B cell (primary cell): ENCODE measurements at places on chromosomes 11 and 22. TPM values are rescaled to one million over a fixed set of nuclear protein-coding genes. Genes with fewer than 3 reads are reported as not detected.

DNA sequence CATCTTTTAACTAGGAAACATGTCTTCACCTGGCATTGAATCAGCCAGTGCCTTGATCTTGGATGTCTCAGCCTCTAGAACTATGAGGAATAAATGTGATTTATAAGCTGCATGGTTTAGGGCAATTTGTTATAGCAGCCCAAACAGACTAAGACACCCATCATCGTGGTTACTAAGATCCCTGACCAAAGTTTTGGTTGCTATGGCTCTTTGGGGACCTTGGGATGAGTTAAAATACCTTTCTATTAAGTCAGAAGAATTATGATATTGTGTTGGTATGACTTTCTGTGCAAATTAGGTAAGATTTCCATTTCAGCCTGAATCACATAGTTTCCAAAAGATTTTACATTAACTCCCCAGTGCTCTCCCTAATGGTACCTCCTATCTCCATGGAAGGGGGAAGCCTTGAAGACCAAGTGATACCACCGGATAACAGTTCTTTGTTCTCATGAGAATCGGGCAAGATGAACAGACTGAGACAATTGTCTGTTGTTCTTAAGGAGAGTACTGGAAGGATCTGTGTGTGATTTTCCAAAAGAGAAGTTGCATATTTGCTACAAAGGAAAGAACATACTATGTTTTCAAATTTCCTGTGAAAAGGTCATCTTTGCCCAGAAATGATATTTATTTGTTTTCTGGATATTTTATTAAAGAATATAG is 60.4 kb upstream of the UBASH3B start:
- DNase-seq: no peak

DNA sequence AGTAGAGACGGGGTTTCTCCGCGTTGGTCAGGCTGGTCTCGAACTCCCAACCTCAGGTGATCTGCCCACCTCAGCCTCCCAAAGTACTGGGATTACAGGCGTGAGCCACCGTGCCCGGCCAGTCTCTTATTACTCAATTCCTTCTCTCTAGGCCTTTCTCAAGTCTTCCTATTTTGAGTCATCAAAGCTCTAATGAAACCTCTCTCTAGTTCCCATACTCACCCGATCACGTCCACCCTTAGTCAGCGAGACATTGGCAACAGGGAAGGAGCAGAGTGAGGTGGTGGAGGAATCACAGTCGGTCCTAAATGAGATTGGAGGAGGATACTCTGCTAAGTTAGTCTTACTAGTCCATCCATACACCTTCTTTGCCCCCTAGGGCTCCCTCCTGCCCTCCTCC is 5.0 kb downstream of the BSCL2 start:
- DNase-seq: no peak

Gene GAL3ST1
- 0.46 TPM in 1 of 2 replicates, not detected in the other for total RNA-seq

DNA sequence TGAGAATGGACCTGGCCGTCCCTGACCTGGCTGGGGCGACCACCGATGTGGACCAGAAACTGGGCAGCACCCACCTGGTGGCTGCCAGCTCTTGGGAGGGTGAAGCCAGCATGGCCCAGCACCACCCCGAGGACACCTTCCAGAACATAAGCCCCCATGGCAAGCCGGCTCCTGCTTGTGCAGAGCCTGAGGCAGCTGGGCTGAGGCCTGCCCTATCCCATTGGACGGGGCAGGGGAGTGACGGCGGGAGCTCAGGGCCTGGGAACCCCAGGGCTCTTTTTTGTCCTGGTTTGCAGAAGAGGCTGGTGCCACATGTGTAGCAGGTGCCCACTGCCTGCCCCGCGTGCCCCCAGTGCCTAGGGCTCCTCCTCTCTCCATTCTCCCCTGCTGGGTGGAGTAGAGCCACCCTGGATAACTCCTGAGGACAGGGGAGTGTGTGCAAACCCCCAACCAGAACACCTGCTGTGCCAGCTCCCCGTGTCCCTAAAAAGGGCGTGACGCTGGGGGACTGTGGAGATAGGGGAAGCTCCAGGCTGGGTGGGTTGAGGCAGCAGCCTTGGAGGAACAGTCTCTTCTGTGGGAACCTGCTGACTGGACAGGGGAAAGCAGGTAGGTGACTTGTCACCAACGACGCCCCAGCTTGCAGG is 11.9 kb downstream of the DUSP8 start:
- peak; percentile 27 for DNase-seq

- no peak for DNase-seq
Observed at GRCh38 chr11:66546368-66546965, at the start of gene ACTN3. ACTN3 (plus strand) TSS chr11:66546903; CDS start chr11:66546938, 35 bp downstream.

- no peak for DNase-seq
Observed at GRCh38 chr11:7570938-7571521, 57.2 kb downstream of the PPFIBP2 start.

Gene APOBEC3A
- total RNA-seq: not detected in 2 replicates

Gene TYR
- not detected in 2 replicates for total RNA-seq

GRCh38 chr11:110187731-110188130 is 94.5 kb downstream of the ZC3H12C start:
- no peak for DNase-seq

Gene MRPL48
- 26.6 and 28.3 TPM in 2 replicates for total RNA-seq

- no peak for DNase-seq
Observed at GRCh38 chr11:104529213-104529612, 365.3 kb upstream of the PDGFD start.

GRCh38 chr11:976431-977160 is 50.9 kb downstream of the AP2A2 start:
- no peak for DNase-seq

Gene PLCB3
- 7.6 and 8.1 TPM in 2 replicates for total RNA-seq

DNA sequence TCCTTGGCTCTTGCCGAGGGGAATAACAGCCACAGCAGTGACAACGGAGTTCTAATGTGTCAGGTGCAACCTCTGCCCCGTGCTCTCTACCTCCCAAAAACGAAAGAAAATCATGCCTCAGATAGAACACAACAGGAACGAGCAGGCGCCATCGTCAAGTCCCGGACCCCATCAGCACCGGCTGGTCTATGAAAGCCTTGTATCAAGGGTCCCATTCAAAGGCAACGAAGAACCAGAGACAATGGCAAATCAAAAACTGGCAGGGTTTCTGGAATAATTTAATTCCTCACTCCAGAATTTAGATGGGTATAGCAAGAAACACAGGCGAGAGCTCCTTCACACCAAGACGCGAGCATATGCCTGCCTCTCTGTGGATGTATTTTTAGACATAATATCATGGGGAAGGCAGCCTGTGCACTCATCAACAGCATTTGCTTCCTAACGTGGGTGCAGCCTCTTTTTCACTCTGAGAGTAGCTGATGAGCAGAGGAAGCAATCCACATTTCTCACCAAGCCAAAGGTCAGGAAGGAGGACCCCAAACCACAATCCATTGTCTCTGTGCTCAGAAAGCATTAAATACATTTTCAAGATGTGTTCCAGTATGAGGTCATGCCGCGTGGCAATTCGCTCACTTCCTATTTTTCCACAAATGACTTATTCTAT is 193.4 kb upstream of the BLID start:
- no peak for DNase-seq

Gene MYBPC3
- total RNA-seq: 0.67 and 0.70 TPM in 2 replicates

DNA sequence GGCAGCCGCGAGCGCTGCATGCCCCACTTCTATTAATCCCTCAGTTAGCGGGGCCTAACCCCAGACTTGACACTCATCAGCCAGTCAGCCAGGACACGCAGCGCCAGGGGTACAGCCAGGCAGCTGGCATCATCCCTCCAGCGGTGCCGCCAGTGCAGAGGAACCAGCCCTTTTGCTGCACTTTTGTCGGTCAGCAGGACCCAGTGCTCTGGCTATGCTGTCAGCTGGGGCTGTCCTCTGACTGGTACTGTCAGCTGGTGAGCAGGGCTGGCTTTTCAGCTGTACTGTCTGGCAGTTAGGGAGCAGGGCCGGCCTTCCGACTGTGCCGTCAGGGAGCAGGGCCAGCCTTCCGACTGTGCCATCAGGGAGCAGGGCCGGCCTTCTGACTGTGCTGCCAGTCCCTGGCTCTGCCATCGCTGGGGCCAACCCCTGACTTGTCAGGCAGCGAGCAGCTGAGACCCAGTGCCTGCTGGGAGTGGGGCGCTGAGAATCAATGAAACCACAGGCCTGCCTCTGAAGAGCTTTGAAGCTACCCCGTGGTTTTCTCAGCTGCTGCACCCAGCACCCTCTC is 115.4 kb downstream of the KIAA1671 start:
- no peak for DNase-seq

Gene P2RX6
- total RNA-seq: 0.49 and 0.83 TPM in 2 replicates

GRCh38 chr11:34380696-34381095 is 22.9 kb upstream of the ABTB2 start:
- no peak for DNase-seq

Gene FAM83F
- total RNA-seq: 0.05 and 0.10 TPM in 2 replicates

- DNase-seq: no peak
Observed at GRCh38 chr22:29782061-29782845, 15.1 kb downstream of the UQCR10 start.

Gene UBASH3B
- total RNA-seq: 3.6 and 4.2 TPM in 2 replicates

GRCh38 chr11:28713850-28714249 is 605.7 kb downstream of the METTL15 start:
- no peak for DNase-seq

Gene GAL
- not detected in 2 replicates for total RNA-seq

Gene PDHX
- 25.8 and 35.4 TPM in 2 replicates for total RNA-seq

Gene APOL5
- total RNA-seq: not detected in 2 replicates

Gene EIF4G2
- total RNA-seq: 530 and 592 TPM in 2 replicates

Gene CNTF
- total RNA-seq: 4.8 and 5.9 TPM in 2 replicates

- DNase-seq: no peak
Observed at GRCh38 chr22:41906822-41907221, 8.1 kb downstream of the SHISA8 start.

DNA sequence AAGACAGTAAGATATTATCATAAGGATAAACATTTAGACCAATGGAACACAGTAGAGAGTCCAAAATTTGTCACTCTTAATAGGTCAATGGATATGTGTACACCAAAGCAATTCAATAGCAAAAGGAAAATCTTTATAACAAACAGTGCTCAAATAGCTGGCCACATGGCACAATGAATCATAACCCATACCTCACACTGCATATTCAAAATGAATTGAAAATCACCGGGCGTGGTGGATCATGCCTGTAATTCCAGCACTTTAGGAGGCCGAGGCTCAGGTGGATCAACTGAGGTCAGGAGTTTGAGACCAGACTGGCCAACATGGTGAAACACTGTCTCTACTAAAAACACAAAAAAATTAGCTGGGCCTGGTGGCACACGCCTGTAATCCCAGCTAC is 8.4 kb downstream of the SNX32 start:
- DNase-seq: no peak

Gene ANGPTL5
- total RNA-seq: not detected in 2 replicates

DNA sequence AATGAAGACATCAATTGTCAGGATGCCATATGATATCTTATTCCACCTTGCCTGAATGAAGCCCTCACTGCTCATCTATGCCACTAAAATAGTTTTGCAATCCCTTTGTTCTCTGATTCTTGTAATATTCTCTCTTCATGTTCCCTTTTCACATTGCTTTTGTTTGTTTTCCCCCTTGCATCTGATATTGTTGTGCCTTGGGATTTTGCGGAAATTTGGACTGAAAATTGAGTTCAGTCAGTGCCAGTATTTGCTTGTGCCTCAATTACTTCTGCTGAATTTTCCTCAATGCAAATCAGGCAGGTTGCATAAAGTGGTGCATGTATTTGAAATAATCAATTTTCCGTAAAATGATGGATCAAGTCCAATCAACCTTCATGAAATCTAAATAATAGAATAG is 98.3 kb downstream of the PAX6 start:
- no peak for DNase-seq

DNA sequence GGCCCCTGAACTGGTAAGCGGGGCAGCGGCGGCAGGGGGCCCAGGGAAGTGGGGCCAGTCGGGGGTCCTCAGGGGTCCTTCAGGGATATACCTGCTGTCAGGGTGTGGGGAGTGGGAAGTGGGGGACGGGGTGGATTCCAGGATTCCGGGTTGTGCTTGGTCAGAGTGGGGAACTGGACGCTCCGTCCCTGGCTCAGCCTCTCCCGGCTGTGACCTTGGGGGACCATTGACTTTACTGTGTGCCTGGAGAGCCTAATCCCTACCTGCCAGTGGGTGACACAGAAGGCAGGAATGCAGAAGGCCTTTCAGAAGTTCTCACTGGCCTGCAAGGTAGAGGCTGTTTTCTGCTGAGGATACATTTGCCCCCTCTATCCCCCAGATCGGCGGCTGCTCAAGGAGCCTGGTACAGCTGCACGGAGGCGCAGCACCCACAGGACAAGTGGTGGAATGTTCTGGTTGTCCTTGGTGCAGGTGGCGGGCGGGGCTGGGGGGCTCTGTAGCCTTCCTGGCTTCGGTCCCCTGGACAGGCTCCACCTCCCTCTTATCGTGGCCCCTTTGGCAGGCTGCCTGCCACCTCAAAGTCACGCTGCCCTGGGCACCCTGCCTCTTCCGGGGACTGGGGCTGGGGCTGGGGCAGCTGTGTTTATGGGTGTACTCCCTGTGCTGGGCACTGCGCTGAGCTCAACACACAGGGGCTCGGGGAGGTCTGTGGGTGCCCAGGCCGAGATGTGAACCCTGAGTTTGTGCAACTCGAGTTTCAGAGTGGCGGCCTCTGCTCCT is 18.4 kb downstream of the KCNQ1 start:
- DNase-seq: peak; percentile 43

- DNase-seq: no peak
Observed at GRCh38 chr11:132983641-132983978, 548.7 kb downstream of the OPCML start.

DNA sequence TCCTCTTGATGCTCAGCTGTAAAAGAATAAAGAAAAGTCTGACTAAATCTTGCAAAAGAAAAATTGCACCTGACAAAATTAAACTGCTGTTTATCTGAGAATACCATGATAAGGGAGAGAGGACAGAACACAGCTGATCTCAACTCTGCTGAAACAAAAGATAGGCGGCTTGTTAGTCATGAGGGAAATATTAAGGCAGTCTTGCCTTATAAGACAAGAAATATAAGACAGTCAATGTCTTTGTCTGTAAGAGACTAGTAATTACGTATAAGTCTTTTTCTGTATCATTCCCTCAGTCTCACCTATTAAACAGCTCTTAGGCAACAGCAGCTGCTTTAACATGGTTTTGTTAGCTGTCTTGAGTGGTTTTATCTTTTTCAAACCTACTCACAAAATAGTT is 296.6 kb downstream of the LUZP2 start:
- DNase-seq: no peak

- no peak for DNase-seq
Observed at GRCh38 chr11:2734181-2735052, 34.6 kb upstream of the KCNQ1OT1 start.

DNA sequence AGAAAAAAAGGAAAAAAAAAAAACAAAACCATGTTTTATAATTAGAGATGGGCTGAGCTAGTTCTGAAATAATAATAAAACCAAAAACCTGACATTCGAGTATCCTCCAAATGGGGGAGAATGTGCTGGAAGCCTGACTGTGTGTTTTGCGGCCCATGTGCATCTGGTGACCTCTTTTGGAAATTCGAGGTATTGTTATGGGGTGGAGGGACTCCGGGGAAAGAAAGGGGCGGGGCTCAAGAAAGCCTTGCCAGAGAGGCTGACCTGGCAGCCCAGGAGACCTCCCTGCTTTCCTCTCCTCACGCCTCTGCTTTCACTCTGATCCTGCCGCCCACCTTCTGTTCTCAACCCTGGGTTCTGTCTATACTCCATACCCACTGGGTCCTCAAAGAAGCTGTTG is 72.9 kb downstream of the CTTN start:
- peak; percentile 32 for DNase-seq
